ENCODE measurements at places on chromosomes 12 and 14. TPM values are rescaled to one million over a fixed set of nuclear protein-coding genes. Genes with fewer than 3 reads are reported as not detected.

The KRT71 gene
- total RNA-seq: not detected

The CCDC175 gene
- 0.60 TPM for total RNA-seq

DNA sequence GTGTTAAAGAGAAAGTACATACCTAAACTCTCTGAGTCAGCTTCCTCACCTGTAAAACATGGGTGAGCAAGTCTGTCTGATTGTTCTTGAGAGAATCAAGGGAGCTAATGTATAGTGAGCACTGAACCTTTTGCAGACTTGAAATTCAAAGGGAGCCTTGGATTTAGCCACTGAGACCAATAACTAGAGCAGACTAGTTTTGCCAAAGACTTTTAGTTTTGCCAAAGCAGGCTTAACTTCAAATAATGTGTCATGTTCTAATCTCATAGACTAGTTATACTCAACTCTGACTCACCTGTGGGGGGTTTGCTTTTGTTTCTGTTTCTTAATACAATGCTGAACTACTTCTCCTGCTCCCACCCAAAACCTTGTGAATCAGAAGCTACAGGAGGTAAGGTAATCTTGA, 123.7 kb downstream of the SLC25A21 start:
- no peak for DNase-seq

DNA sequence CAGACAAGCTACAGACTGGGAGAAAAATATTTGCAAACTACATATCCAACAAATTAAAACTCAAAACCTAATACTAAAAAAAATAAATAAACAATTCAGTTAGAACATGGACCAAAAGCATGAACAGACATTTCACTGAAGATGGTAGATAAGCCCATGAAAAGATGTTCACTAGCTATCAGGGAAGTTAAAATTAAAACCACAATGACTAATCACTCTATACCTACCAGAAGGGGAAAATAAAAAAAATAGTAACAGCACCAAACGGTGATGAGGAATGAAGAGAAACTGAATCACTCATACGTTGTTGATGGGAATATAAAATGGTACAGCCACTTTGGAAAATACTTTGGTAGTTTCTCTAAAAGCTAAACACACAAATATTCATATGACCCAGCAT, 31.1 kb upstream of the DHRS7 start:
- no peak for DNase-seq

The TCL1B gene
- total RNA-seq: not detected

GRCh38 chr12:71152851-71153250, 4.9 kb downstream of the TSPAN8 start:
- no peak for DNase-seq

- DNase-seq: no peak
These were observed 146.6 kb downstream of the RBM19 start for GRCh38 chr12:113819495-113819894.

The STXBP6 gene
- total RNA-seq: 25.9 TPM

DNA sequence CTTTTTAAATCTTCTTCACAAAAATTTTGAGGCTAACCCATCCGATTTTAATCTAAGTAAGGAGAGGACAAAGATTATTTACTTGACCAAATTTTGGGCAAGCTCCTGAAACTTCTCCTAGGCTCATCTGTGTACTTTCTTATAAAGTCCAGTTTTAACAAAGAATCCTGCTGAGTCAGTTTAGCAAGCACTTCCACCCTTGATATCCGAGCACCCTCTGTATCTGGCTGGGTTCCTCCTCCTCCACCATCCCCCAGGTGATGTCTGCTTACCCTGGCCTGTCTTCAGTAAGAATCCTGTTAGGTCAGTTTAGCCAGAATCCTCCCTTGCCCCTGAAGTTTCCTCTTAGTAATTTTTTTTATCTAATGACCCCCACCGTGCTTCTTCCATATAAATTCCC, 140.5 kb downstream of the PHLDA1 start:
- DNase-seq: no peak

DNA sequence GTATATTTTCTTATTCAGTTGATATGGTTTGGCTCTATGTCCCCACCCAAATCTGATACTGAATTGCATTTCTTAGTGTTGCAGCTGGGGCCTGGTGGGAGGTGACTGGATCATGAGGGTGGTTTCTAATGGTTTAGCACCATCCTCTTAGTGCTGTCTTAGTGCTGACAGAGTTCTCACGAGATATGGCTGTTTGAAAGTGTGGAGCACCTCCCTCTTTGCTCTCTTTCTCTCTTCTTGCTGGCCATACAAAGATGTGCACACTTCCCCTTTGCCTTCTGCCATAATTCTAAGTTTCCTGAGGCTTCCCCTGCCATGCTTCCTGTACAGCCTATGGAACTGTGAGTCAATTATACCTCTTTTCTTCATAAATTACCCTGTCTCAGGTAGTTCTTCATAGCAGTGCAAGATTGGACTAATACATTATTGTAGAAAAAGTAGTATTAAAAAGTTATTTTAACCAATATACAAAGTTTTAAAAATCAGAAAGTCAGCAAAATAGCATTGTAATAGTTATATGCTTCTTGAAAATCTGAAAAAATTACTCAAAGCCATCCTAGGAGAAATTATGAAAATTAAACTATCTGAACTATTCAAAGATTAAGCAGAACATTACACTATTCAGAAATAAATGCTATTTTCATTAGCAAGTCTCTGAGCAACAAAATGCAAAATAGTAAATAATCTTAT, 84.1 kb downstream of the PPP1R12A start:
- DNase-seq: no peak

The SCNN1A gene
- 130 TPM for total RNA-seq

DNA sequence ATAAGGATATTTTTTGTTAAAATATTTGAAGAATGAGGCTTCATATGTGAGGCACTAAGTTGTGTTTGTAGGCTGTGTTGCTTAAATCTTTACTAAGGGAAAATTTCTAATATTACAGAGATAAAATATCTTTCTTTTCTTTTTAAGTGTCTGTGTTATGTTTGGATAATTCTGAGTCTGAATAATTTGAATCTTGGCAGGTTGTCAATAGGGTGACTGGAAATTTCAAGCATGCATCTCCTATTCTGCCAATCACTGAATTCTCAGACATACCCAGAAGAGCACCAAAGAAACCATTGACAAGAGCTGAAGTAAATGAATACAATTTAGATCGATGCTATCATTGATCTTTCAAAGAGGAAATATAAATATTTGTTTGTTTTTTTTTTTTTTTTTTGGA, 29.4 kb downstream of the TMPO start:
- no peak for DNase-seq

DNA sequence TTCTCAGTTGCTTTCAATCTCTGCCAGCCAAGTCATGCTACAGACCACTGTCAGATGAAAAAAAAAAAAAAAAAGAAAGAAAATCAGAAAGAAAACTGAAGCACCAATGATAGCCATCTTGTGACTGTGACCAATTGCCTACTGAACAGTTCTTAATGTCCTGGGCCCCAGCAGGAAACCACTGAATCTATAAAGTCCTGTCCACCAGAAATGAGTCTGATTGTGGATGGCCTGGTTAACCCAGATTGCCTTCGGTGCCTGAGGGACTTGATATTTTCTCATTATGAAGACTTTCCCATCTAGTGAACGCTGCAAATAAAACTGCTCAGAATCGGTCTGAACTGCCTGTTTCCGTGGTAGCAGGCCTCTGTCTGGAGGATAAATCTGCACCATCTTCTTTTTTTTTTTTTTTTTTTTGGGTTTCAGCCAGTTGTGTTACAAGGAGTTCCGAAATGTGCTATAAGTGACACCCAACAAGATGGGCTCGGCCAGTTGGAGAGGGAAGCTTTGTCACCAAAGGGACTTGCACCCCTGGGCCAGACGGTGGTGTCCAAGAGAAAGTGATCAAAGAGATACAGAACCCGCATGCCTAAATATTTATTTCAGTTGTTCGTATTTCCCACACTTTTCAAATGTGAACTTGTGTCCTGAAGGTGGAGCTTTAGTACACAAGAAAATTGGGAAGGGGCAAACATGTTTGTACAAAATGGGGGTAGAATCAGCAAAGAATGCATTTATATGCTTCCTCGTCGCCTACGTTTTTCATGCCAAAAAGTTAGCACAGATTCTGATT, 3.0 kb upstream of the PLXNC1 start:
- no peak for DNase-seq

Data from mucosa of descending colon (tissue), 3 donors.